ENCODE measurements at places on chromosomes 1 and 21. TPM values are rescaled to one million over a fixed set of nuclear protein-coding genes. Genes with fewer than 3 reads are reported as not detected.

DNA sequence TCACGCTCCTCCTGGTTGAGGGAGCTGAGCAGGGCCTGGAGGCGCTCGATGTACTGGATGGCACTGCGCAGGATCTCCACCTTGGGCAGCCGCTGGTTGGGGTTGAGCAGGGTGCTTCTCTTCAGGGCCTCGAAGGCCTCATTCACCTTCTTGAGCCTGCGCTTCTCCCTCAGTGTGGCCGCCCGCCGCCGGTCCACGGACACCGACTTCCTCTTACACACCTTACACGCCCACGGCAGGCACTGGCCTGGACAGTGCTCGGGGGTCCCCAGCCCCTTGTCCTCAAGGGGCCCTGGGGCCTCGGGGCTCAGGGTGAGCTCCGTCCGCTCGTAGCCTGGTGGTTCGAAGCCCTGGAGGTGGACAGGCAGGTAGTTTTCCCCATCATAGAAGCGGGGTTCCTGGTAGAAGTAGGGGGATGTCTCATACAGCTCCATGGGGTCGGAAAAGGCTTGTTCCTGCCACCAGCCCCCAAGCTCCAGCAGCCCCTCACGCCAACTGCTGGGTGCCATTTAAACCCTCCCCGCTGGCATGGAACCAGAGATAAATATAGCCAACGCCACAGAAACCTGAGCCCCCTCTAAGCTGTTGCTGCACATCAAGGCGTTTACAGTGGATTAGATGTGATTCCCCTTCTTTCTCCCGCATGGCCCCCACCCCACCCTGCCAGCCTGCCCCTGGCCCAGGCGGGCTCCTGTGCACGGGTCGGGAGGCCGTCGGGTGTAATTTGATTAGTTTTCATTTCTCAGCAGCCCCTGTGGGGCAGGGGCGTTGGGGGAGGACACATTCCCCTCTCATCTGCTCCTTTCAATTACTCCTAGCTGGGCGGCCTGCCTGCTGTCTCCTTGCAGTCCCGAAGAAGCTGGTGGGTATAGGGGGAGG lies at the start of gene MYOG:
Gene MYOG (minus strand): TSS at position 485 of the 879 bp plus-strand sequence. CDS start 51 bp downstream, at position 434.
- ATAC-seq, result no peak

GRCh38 chr1:160855181-160855981 lies 7.3 kb downstream of the CD244 start:
- ATAC-seq, result peak; percentile 18

DNA sequence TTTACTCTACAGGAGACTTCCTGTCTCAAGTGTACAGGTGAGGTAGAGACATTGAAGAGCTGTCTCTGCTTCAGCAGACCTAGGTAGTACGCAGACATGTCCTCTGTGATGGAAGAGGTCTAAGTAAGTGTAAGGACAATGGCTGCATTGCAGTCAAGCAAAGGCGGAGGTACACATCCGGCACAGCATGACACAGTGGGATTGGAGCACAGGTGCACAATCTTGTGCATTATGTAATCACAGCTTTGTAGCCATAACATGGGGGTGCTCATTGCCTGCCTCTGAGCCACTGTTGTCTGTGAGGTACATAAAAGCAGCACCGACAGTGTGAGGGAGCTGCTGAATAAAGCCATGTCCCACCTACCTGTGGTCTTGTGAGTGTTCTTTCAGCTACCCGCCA lies 66.4 kb upstream of the CCDC190 start:
- ATAC-seq, result no peak

DNA sequence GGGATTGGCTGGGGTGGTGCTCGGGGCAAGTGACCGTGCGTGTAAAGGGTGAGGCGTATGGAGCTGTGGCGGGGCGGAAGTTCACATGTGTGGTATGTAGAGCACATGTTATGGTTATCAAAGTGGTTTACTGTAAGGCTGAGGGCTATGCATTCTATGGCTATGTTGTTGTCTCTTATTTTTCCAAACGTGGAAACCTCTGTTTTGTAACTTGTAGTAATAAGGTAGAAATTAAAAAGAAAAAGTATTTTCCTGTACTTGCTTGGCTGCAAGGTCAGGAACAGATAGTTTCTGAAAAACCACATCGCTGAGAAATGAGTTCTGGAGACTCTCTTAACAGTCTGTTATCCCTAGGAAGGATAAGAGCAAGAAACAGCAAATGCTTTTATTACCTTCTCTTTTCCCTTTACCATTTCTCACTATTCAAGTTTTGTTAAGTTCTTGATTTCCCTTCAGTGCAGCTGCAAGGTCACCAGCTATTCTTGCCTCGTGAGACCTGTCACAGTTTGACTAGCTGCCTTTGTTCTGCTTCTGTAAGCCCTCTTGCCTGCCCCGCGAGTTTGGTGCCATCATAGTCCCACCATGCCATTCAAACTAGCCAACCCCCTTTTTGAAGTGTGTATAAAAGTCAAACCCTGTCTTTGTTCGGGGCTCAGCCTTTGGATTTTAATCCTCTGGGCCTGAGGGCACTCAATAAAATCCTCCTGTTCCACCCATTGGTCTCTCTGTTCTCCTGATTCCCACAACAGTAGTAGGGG lies 9.5 kb downstream of the RNU1-2 start:
- ATAC-seq, result peak; percentile 82

The DENND2C gene
- 1.4 TPM for total RNA-seq

DNA sequence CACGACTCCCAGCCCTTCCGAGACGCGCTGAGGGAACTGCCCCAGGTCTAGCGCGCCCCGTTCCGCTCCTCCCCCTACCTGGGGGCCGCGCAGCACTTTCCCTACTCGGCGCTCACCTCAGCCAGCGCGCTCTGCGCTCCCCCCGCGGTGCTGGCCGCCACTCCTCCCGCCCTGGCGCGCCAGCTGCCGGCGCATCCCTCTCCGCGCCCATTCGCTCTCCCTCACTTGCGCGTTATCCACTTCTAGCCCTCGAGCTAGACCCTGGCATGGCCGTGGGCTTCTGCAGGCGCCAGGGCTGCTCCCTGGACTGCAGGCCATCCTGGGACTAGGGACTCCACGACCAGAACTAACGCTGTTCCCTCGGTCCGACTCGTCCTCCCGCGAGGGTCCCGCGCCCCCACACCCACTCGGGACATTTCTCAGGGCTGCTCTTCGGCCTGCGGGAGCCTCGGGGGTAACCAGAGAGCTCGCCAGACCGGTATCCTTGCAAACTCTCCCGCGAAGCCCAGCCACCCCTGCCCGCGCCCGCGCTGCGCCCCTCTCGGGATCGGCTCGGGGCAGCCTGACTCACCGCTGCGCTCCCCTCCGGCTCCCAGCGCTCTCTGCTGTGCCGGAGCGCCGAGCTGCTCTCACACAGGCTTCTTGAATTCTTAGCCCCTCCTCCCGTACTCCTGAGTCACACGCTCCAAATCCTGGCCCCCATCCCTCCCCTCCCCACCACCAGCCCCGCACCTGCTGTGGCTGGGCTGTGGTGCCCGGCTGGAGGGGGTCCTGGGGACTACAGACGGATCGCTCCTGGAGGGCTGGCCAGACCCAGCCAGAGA lies at the start of gene NGF:
Gene NGF (minus strand): TSS at position 617 of the 824 bp plus-strand sequence. CDS start 51,454 bp downstream, outside the sequence.
- ATAC-seq, result no peak
